ENCODE measurements at places on chromosomes 1 and 21. TPM values are rescaled to one million over a fixed set of nuclear protein-coding genes. Genes with fewer than 3 reads are reported as not detected.

The NFASC gene
- 23.3 TPM for total RNA-seq

The HMGN1 gene
- total RNA-seq: 82.0 TPM

The SLC25A34 gene
- 3.2 TPM for total RNA-seq

The VHLL gene
- total RNA-seq: not detected

The HCRTR1 gene
- total RNA-seq: not detected

The NT5C1A gene
- not detected for total RNA-seq

The C1QB gene
- total RNA-seq: 287 TPM

The CYP4A22 gene
- not detected for total RNA-seq

The CCDC181 gene
- 1.5 TPM for total RNA-seq

The UTS2 gene
- total RNA-seq: 5.4 TPM

The GBP7 gene
- not detected for total RNA-seq

The NUAK2 gene
- total RNA-seq: 49.6 TPM

All from vagina (tissue), 2 donors.